ENCODE measurements at places on chromosomes 7 and 10.

DNA sequence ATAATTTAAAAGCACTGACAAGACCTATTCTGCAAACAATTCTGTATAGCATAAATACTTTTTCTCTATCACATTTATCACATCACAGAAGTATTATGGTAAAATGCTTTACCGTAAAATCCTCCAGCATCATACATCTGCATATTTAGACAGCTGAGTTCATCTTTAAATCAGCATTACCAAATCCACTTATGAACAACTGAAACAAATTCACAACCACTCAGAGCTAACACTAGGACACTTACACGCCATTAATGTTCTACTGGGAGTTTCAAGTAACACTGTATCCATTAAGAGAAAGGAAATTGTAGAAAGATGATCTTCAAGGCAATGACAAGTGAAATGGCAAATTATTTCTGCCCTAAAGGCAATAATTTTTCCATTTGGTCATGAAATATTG is 105.7 kb upstream of the DKK1 start:
- no peak for DNase-seq

DNA sequence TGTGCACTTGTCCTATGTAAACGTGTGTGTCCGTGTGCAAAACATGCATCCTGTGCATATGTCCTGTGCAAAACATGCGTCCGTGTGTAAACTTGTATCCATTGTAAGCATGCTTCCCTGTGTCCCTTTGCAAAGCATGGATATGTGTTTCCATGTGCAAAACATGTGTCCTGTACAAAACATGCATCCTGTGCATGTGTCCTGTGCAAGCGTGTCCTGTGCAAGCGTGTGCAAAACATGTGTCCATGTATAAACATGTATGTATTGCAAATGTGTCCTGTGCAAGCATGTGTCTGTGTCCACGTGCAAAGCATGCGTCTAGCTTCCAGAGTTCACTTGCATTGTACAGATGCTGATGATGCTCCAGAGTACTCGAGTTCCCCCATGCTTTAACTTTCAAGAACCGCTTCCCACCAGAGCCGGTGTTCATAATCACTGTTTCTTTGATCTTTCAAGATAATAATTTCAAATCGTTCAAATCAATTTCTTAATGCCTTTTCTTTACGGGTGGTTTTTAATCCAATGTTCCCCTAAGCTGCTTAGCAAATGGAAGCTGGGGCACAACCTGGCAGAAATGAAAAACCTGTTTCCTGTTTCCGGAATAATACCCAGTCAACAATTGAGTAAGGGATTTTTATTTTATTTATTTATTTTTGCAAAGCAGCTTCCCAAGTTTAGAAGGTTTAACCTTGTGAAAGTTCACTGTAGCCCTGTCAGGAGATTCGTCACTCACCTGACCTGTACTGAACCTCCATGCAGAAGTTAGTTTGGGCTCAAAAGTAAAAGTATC is 641 bp upstream of the ASB13 start:
- no peak for DNase-seq

GRCh38 chr10:96683065-96683464 is 37.2 kb downstream of the PIK3AP1 start:
- DNase-seq, result peak; percentile 36

GRCh38 chr10:34528320-34528719 is 286.8 kb downstream of the PARD3 start:
- peak; percentile 92 for DNase-seq

- DNase-seq, result no peak
Measured at GRCh38 chr7:102107474-102108104, 179.1 kb upstream of the SH2B2 start.

GRCh38 chr7:42972699-42973500 is 40.7 kb downstream of the MRPL32 start:
- peak; percentile 100 for DNase-seq

DNA sequence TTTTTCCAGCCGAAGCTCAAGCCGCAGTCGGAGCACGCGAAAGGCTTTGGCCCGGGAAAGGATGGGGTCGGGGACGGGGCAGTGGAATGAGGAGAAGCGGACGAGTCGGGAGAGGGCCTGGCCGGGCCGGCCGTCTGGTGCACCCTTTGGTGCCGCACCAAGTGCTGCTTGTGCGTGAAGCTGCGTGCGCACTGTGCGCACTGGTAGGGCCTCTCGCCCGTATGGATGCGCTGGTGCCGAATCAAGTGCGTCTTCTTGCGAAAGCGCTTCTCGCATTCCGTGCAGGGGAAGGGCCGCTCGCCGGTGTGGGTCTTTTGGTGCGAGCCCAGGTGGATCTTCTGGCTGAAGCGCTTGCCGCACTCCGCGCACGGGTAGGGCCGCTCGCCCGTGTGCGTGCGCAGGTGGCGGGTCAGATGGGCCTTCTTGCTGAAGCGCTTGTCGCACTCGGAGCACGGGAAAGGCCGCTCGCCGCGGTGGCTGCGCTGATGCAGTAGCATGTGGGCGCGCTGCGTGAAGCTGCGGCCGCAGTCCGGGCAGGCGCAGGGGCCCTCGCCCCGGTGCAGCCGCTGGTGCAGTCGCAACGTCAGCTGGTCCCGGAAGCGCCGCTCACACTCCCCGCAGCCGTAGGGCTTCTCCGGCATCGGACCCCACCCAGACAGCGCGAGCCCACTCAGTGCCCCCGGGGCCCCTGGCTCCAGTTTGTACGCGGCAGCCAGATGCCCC is 7.8 kb downstream of the ZNF467 start:
- no peak for DNase-seq
